ENCODE measurements at places on chromosomes 7 and 10.

- peak; percentile 18 for ATAC-seq
Measured at GRCh38 chr7:7970531-7971307, 2.1 kb downstream of the GLCCI1 start.

- ATAC-seq, result no peak
Measured at GRCh38 chr7:31077484-31078362, 25.6 kb downstream of the ADCYAP1R1 start.

DNA sequence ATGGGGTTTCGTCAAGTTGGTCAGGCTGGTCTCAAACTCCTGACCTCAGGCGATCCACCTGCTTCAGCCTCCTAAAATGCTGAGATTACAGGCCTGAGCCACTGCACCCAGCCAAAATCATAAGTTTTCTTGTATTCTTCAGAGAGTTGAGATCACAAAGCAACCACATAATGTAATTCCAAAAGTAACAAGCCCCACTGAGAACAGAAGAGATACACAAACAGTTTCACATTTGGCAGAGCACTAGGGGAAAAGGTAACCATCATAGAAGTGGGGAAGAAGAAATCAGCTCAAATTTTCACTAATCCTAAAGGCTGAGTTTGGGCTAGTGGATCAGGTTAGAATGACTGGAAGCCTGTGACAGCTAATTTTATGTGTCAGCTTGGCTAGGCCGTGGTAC is 5.4 kb upstream of the CEP41 start:
- no peak for ATAC-seq

DNA sequence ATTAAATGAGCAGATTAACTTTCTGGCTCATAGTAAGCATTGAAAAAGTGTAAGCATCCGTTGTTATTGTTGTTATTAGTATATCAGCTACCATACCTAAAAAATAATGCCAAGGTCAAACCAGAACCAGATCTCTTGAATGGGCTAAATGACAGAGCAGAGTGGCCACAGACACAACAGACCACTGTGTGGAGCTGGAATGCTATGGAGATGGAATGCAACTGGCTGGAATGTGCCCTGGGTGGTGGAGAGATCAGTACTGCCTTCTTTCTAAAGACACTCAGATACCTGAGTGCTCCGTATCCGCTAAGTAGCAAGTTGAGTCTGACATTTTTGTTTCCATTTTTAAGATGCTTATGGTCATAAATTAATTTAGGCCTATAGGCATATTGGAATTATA is 20.5 kb upstream of the DNAJB12 start:
- ATAC-seq, result peak; percentile 82

DNA sequence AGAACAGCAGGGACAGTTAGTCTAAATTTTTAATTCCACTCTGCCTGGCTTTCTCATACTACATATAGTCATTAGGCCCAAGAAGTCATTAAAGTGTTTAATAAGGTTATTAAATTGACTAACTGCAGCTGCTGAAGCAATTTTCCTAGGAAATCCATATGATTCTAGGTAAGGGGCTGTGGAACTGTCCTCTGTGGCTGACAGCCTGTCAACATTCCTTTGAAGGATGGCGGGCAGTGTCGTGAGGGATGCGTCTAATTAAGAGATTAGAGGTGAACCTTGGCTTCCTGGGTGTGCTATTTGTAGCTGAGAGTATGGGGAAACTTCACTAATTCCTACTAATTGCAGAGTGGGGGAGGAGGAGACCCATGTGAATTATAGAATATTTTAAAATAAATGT is 64.6 kb downstream of the SNX10 start:
- ATAC-seq, result no peak
